ENCODE measurements at places on chromosomes 4 and X.

- DNase-seq = no peak
These were observed 57.2 kb downstream of the FNIP2 start for GRCh38 chr4:158826057-158826456.

DNA sequence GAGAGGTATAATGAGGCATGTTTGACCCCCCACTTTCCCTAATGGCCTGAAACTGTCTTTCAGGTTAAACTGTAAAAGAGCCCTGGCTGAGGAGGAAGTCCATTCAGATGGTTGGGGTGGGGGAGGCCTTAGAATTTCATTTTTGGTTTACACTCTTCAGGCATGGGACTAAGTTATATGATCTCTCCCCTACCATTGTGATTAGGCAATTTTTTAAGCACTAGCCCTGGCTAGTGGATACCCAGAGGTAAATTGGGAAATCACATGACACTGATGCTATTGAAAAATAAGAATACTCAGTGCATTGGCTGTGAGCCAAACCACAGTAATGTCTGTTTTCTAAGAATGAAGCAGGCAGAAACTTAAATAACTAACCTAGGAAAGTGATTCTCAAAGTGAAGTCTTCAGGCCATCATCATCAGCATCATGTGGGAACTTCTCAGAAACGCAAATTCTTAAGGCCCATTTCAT lies 149.7 kb downstream of the RRAGB start:
- DNase-seq = no peak

DNA sequence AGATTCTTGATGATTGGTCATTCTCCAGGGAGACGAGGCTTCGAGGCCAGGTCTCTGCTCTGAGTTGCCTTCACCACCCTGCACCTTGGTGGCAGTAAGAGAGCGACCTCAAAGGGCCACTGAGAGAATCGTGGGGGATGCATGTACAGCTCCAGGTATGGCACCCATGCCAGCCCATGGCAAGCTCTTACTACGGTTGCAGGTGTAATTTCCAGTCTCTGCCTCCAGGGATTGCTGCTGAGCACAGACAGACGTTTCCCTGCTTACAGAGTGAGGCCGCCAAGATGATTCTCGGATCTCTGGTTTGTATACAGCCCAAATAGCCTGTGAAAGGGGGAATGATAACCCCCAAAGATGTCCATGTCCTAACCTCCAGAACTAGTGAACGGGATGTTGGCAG lies 16.3 kb upstream of the DRD5 start:
- DNase-seq = no peak

DNA sequence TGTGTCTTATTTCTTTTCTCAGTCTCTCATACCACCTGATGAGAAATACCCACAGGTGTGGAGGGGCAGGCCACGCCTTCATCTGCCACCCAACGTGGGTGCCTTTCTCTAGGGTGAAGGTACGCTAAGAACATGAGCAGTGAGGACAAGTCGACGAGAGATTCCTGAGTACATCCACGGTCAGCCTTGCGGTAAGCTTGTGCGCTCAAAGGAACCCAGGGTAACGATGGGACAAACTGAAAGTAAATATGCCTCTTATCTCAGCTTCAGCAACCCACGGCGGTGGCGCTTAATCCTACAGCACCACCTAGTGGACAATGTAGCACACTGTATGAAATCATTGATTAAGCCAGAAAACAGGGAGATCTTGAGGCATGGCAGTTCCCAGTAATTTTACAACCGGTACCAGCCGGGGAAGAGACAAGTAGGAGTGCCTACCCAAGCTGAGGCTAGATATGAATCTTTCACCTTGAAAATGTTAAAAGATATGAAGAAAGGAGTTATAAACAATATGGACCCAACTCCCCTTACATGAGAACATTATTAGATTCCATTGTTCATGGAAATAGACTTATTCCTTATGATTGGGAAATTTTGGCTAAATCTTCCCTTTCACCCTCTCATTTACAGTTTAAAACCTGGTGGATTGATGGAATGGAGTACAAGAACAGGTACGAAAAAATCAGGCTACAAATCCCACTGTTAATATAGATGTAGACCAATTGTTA lies 63.0 kb downstream of the ZNF732 start:
- no peak for DNase-seq

GRCh38 chr4:184993247-184993646 lies 25.0 kb upstream of the HELT start:
- DNase-seq = no peak

- peak; percentile 84 for DNase-seq
These were observed at the start of gene ALPK1 for GRCh38 chr4:112296949-112297880. Gene ALPK1 (plus strand): TSS chr4:112297369.

DNA sequence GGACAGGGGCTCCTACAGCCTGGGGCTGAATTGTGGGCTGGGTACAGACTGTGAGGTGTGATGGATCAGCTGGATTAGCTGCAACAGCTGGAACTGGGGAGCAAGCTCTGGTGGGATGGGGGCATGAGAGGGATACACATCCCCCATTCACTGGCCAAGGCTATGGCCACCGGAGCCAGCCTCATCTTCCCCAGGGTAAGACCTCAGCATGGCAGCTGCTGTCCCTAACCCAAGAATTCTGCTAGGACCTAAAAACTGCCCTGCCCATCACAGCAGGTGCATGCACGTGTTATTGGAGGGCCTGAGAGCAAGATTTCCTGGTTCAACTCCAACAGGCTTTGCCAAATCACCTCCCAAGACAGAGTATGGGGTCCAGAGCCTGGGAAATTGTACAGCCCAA lies 258.6 kb upstream of the AGTR2 start:
- DNase-seq = no peak

DNA sequence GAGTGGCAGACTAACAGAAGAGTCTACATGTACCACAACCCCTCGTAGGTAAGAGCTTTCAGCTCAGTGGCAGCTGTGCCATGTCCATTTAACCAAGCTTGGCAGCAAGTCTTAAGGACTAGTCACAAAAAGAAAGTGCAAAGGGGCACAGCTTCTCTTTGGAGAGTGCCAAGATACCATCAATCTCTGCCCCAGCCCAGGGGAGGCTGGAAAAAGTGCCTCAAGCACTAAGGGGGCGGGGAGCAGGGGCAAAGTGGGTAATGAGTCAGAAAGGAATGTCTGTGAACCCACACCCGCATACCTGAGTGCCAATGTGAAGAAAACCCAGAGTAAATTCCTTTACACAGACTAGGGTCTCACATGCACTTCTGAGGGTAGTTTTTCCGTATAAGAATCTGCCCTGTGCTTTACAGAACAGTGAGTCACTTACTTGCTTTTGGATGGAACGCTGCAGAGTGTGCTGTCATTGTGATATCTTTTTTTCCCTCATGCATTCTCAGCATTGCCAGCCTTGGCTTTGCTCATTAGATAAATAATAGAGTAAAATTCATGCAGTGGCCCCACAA lies 219.8 kb downstream of the ZNF674 start:
- peak; percentile 16 for DNase-seq

GRCh38 chr4:126894963-126895362 lies 737.8 kb upstream of the INTU start:
- no peak for DNase-seq

DNA sequence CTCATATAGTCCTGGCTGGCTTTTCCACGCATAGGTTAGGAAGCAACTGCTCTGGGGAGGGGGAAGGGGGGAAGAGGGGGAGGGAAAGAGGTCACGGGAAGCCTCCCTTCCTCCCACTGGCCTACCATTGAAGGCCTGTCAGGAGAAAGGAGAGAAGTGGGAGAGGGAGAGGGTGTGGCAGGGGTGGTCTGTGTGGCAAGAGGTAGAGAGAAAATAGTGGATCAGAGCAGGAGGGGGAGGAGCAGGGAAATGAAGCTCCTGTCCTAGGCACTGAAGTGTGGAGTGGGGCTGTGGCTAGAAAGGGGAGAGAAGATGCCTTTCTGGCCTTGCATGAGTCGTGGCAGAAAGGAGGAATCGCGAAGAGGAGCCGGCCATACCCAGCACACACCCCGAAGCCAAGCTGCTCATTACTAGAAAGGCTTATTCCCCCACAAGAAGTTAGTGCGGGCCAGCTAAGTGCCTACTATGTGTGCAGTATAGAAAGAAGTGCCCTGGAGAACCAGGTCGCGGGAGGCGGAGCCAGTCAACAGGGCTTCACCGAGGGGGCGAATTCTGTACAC lies 1.1 kb upstream of the TMEM164 start:
- no peak for DNase-seq

GRCh38 chr4:119823891-119824290 lies 195.3 kb upstream of the PDE5A start:
- no peak for DNase-seq

GRCh38 chr4:7227008-7227407 lies 34.7 kb downstream of the SORCS2 start:
- DNase-seq = no peak
